Stimulated activated CD4-positive, alpha-beta T cell treated with anti-CD3 and anti-CD28 coated beads, Interleukin-15, amount 100 ng/mL, for 1 hour (primary cell): ENCODE measurements at places on chromosomes 6 and 20.

- no peak for DNase-seq
Observed at GRCh38 chr6:159639721-159640120, 53.3 kb downstream of the SOD2 start.

GRCh38 chr6:72933233-72933632, 292.1 kb downstream of the KHDC1L start:
- no peak for DNase-seq

GRCh38 chr20:10511170-10511508, 76.0 kb downstream of the SLX4IP start:
- no peak for DNase-seq

DNA sequence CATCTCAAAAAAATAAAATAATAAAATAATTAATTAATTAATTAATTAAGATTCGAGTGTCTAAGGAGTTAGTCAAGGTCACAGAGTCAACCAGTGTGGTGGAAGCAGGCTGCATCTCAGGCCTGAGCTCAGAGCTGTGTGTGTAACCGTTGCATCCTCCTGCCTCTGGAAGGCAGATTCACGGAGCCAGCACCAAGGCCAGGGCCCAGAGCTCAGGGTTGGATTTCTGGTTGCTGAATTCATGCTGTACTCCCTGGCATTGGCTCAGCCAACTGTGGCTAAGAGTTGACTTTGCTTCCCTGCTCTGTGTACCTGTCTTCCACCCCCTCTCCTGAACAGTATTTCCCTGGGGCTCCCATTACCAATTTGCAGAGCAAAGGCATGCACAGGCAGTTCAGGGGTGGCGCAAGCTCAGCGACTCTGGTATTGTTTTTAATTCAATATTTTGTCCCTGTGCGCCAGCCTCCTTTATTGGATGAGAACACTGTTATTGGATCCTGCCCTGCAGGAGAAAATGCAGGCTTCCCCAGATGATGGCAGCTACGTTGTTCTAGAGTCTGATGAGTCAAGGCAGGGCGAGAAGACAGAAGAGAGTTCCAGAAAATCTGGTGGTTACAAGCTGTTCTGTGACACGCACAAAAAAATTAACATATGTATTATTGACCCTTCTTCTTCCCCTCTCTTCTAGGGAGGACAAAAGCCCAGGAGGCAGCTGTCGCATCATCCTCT, 12.3 kb upstream of the CTNNBL1 start:
- no peak for DNase-seq

DNA sequence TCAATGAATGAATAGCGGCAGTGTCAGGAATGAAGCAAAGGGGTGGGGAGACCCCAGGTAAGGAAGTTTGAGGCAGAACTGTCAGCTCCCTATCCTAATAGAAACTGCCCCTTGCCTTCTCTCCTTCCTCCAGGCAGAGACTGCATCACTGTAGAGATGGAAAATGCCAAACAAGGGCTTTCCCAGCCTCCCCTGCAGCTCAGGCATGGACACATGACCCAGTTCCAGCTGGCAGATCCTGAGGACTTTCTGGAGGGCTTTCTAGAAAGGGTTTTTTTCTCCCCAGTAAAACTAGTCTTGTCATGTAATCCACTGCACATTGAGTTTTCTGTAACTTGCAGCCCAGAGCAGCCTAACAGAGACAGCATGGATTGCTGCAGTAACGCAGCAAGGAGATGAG, 17.9 kb upstream of the PNPLA1 start:
- DNase-seq, result no peak
